T follicular helper cell (primary cell): ENCODE measurements at places on chromosomes 11 and 22.

DNA sequence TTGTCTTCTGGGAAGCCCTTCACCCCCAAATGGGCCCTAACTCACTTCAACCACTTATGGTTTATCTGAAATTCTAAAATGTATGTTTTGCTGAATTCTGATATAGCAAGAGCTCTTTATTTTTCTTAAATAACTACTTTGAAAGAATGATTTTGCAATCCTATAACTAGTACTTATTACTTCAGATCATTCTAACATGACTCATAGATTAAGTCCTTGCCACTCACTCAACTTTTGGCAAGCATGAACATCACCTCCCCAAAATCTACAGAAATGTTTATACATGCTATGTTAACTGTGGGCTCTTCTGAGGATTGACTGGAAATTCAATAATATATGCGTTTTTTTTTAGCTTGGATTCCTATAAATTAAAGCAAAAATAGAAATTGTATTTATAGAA is 367.4 kb upstream of the FAT3 start:
- no peak for DNase-seq

GRCh38 chr11:108498046-108498815 is at the start of gene POGLUT3:
Gene POGLUT3 (minus strand): TSS chr11:108498384. CDS start chr11:108498366, 18 bp downstream.
- peak; percentile 20 for DNase-seq

GRCh38 chr22:36770513-36771231 is 5.2 kb downstream of the IFT27 start:
- no peak for DNase-seq

DNA sequence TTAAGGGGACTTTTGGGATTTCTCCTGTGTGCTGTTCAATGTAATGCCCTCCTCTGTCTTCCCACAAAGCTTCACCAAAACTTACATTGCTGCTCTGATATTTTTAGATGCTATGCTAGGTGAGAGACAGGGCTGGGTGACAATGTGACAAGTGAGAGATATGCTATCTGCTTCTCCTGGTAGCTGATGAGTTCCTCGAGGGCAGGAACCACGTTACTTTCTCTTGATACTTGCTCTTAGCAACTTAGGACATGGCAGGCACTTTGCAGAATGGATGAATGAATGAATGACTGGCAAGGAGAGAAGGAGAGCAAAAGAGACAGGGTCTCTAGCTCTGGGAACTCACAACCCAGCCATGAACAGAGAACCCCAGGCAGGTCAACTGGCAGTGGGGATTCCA is 115.4 kb downstream of the C11orf58 start:
- no peak for DNase-seq

GRCh38 chr11:2314525-2315394 is 12.9 kb downstream of the TSPAN32 start:
- no peak for DNase-seq

DNA sequence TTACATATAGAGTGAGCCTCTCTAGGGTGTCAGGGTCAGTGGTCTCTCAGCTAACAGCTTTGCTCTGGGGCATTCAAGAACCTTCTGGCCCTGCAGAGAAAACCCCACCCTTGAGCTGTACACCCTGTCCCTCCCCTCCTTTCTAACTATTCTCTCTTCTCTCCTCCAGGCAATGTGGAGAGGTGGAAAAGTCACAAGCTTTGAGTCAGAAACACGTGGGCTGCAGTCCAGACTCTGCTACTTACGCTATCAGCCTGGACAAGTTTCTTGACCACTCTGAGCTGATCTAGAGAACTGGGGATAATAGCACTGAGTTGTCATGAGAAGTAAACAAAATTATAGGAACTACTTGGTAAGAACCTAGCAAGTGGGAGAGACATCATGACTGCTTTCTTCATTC is 10.7 kb upstream of the FAM83F start:
- no peak for DNase-seq

DNA sequence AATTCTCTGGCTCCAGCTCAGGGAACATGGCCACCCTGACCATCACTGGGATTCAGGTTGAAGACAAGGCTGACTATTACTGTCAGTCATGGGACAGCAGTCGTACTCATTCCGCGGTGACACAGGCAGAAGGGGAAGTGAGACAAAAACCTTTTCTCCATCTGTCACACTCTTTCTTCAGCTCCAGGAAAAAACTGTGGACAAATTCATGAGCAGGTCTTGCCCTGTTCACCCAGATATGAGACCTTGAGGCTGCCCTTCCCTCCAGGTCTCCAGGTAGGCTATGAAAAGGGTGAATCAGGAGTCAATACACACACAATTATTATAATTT is 39.4 kb upstream of the GGTLC2 start:
- no peak for DNase-seq

GRCh38 chr11:126810776-126811175 is 189.8 kb downstream of the KIRREL3 start:
- DNase-seq: no peak

DNA sequence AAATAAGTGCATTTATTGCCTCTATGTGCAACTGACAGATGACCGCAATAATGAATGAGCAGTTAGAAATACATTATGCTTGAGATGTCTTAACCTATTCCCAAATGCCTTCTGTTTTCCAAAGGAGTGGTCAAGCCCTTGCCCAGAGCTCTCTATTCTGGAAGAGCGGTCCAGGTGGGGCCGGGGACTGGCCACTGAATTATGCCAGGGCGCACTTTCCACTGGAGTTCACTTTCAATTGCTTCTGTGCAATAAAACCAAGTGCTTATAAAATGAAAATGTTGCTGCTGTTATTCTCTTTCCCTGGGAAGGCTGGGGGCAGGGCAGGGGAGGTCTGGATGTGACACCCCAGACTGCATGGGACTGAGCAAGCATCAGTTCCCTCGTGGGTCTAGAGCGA is 11.0 kb downstream of the NEFH start:
- DNase-seq: no peak

DNA sequence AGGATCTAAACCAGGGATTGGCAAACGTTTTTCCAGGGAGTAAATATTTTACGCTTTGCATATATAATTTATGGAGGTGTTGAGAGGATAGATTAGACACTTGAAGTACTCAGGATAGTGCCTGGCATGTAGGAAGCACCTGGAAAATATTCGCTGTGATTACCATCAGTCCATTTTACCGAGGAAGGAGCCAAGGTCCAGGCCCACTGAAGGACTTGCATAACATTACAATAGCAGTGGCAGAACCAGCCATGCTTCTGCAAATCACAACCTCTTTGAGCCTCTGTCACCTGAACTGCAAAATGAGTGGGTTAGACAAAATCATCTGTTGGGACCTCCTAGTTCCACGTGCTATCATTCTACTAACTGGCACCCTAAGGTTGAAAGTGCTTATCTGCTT is 5.4 kb downstream of the FUT4 start:
- no peak for DNase-seq

DNA sequence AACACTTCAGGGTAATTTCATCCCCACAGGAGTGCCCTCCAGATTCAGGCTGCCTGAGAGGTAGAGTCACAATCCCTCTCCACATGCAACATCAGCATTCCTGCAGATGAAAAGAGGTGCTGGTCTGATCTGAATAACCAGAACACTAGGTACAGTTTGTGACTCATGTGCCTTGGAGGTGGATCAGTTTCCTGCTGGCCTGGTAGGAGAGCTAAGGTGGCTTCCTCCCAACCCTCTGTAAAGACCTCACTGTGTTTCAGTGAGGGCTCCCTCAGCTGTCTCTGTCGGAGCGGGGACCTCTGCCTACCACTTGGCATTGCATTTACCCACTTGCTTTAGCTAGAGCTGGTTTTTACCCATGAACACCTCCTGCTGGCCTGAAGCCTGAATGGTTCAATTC is 7.6 kb downstream of the OR9G1 start:
- DNase-seq: no peak

GRCh38 chr11:7570938-7571521 is 57.2 kb downstream of the PPFIBP2 start:
- no peak for DNase-seq

GRCh38 chr11:117744471-117745150 is 52.4 kb downstream of the DSCAML1 start:
- DNase-seq: no peak

DNA sequence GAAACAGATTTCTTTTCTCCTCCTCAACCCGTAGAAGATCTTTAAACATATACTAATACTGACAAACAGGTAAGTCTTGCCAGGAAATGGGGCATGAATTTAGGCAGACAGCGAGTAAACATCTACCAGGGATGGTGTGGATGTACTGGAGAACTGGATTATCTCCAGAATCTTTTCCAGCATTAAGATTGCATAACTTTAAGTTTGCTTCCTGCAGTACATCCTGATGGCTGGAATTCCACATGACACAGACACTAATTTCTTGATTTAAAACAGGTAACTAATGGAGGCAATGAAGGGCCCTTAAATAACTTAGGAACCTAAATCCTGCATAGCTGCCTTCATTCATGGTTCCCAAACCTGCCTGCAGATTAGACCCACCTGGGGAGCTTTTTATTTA is 40.7 kb downstream of the JHY start:
- no peak for DNase-seq

- DNase-seq: no peak
Measured at GRCh38 chr22:40394607-40395006, 24.2 kb downstream of the SGSM3 start.

DNA sequence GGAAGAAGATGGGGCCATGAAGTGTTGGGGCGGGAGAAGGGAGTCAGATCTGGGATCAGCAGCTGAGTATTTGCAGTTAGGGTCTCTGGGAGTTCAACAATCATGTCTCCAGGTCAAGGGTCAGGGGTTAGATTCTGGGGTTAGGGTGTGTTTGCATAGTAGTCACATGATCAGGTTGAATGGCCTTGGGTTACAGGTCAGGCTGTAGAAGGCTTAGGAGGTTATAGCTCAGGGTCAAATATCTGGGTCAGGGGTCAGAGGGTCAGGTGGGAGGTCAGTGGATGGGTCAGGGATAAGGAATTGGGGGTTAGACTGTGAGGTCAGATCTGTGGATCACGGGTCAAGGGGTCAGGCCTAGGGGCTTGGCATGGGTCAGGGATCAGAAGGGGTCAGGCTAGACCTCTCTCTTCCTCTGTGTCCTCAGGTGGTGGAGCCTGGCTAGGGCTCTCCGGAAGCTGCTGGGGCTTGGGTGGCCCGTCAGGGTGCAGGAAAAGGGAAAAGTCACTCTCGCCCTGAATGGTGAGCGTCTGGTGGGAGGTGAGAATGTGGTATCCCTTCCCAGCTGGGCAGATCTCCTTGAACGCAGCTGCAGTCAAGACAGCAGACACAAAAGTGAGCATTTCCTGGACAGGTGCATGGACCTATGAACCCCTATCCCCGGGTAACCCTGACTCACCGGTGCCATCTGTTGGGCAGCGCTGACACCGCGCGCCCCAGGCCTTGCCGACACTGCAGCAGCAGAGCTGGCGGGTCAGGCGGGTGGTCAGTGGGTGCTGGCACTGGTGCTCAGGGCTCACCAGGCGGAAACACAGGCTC is 6.4 kb downstream of the LTBP3 start:
- no peak for DNase-seq

- DNase-seq: no peak
Measured at GRCh38 chr11:61671527-61671926, 8.7 kb upstream of the DAGLA start.

GRCh38 chr11:46554213-46555147 is 39.3 kb downstream of the AMBRA1 start:
- no peak for DNase-seq

DNA sequence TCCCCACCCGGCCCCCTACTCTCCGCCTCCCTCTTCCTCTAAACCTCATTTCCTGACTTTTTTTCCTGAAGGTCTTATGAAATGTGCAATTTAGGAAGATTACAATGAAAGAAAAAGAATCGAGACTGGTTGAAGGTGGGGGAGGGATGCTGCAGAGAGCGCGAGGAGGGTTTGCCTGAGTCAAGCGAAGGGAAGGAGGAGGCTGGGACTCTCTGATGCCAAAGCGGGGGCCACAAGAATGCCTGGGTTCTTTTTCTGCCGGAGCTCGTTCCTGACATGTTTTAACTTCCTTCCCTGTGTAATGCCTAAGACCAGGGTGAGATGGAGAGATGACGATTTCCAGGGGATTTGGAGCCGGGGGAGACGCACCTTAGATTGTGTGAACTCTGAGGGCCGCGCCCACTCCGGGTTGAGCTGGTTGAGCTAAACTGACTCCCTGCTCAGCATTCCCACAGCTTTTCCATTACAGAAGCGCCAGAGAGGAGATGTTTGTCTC is 270.5 kb upstream of the SORL1-AS1 start:
- DNase-seq: no peak

DNA sequence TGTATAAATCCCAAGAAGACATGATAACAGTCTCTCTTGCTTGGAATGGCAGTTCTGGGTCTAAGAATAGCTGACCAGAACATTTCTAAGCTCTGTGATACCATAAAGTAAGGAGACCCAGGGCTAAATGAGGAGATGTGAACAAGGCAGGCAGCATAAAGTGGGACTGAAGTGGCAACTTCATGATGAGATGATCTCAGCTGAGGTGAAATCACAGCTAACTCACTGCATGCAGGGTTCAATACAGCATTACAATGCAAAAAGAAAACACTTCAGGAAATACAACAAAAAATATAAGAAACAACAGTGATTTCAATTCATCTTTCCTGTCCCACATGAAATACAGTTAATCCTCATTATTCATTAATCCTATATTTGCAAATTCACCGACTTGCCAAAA is 44.6 kb downstream of the MRE11 start:
- DNase-seq: no peak

GRCh38 chr22:27919942-27920755 is 1.1 kb upstream of the PITPNB start:
- DNase-seq: no peak

DNA sequence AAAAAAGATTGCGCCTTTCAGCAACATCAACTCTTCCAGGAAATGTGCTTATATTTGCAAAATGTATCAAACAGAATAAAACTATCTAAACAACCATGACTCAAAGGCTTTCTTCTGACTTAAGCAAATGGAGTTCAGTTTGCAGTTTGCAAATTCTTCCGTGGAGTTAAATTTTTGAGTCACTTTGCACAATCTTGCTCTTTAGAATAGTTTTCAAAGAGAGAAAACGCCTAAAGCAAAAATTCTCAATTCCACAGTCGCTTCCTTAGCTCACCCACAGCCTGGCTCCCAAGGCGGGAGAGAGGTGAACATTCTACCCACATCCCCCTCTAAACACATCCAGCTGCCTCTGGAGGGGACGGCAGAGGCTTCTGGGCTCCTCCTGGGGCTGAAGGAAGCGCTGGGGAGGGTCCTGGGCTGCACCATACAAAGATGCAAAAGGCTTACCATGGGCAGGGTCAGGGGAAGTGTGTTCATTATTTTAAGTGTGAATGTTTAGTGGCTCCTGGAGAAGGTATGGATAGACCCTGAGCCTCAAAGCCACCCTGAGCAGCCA is 1487.3 kb downstream of the TBC1D22A start:
- DNase-seq: no peak

DNA sequence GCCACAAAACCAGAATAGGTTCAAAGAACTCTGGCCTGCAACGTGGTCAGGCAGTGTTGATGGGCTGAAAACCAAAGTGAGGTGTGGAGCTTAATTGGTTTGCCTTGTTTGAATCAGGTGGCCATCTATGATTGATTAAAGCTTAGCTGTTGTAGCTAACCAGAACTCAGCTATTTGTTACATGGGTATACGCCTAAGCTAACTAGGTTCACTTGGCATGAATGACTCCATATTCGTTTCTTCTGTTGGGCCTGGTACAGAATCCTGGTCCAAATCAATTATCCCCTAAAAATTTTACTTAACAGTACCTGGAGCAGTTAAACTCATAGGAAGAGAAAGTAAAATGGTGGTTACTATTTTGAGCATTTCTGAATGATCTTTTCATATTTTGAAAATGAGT is 7.7 kb upstream of the BAIAP2L2 start:
- no peak for DNase-seq
